ENCODE measurements at places on chromosomes 4 and X. TPM values are rescaled to one million over a fixed set of nuclear protein-coding genes. Genes with fewer than 3 reads are reported as not detected.

DMRTC1 gene
- not detected for polyA plus RNA-seq

PPP2R3B gene
- 60.9 TPM for polyA plus RNA-seq

CXCL13 gene
- not detected for polyA plus RNA-seq

ARHGAP36 gene
- polyA plus RNA-seq = not detected

SPACA5 gene
- not detected for polyA plus RNA-seq
